Stromal cell of bone marrow (primary cell): ENCODE measurements at places on chromosomes 5 and 9.

GRCh38 chr9:105447386-105447813 is 434 bp upstream of the FSD1L start:
- DNase-seq: no peak

- no peak for DNase-seq
Measured at GRCh38 chr9:101140764-101141163, 112.2 kb downstream of the PLPPR1 start.

GRCh38 chr5:124825250-124825982 is 79.0 kb upstream of the ZNF608 start:
- DNase-seq: no peak

DNA sequence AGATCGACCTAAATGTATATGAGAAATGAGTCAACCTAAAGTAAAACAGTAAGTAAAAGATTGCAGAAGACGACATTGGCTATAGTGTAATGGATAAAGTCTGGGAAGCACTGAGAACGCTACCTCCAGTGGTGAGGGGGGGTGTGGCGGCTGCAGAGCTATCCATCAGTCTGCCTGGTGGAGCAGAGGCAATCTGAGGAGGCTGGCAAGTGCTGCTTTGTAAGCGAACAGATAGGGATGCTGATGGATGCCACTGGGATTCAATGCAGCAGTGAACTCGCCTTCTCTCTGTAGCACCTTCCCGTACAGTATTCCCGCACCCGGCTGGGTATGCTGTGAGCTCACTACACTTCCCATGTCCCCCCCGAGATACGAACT is 261.5 kb downstream of the NSG2 start:
- no peak for DNase-seq

DNA sequence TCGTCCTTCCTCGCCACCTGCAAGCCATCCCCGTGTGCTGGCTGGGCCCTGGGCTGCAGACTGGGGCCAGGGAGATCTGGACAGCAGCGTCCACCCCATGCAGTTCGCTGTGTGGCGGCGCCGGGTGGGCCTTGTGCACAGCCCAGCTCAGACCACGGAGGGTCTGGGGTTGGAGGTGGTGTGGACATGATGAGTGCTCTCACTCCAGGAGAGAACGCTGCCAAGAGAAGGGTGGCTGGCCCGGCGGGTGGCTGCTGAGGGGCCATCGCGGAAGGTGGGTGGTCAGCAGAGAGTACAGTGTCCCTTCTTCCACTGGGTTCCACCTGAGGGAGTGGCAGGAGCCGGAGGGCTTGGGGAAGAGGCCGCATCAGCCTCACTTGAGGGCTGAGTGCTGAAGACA is 44.4 kb downstream of the RXRA start:
- DNase-seq: no peak
